ENCODE measurements at places on chromosomes 6 and 20.

GRCh38 chr6:138722425-138723371 is 50.9 kb upstream of the CCDC28A start:
- DNase-seq = peak; percentile 43

DNA sequence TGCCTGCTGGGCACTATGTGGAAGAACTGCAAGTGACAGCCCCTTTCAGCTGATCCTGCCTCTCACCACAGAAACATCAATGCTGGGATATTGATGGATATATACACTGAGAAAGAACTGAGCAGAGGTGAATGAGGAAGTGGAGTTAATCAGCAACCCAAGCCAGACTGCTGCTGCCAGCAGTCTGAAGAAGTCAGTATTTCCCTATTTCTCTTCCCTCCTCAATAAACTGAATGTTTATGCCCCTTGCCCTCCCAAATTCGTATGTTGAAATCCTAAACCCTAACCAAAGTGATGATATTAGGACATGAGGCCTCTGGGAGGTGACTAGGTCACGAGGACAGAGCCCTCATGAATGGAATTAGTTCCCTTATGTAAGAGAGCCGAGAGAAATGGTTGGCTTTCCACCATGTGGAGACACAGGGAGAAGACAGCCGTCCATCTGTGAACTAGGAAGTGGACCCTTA is 76.3 kb downstream of the CDK19 start:
- DNase-seq = peak; percentile 92

- no peak for DNase-seq
These were observed 85.7 kb upstream of the AGPAT4 start for GRCh38 chr6:161359618-161359945.

DNA sequence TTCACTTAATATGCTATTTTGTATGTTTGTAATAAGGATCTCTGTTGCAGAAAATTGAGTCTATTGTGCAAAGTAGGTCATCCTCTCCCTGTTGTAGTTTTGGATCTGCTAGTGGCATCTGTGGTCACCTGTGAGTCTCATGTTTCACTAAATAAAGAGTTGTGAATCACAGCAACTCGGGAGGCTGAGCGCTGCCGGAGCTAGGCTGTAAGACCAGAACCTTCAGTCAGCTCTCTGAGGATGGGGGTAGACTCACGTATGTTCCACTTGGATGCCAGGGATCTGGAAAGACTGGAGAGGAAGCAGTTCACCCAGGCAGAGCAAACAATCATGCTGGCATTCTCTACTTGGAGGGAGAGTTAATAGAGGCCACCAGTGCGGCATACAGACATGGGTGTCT is 187.3 kb upstream of the FOXA2 start:
- no peak for DNase-seq

DNA sequence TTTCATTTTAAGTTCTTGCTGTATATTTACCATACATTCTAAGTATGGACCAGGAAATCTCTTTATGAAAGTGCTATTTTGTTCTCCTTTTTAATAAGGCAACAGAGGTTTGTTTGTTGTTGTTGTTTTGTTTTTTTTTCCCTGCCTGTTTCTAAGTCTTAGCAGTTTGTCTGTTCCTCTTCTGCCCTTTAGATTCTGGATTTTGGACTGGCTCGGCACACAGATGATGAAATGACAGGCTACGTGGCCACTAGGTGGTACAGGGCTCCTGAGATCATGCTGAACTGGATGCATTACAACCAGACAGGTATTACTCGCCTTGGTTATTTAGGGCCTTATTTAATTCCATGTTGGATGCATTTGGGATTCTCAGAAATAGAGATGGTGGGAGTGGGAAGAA is 48.0 kb downstream of the MAPK14 start:
- DNase-seq = peak; percentile 18

DNA sequence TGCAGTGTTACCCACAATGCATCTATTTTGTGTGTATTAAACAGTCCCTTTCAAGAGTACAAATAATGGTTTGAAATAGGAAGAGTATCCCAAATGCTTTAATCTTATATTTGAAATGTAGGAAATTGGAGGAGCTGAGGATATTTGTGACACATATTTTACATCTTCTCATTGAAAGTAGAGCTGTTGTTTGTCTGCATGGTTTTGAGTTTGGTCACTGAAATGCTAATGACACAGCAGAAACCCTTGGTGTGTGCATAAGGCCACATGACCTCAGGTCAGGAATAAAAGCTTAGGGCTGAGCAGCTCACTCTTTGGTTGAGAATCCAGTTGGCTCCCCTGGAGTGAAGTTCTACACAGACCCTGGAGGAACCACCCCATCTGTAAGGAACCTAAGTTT is 49.8 kb downstream of the TPD52L1 start:
- no peak for DNase-seq

GRCh38 chr6:89858041-89858440 is 28.4 kb downstream of the CASP8AP2 start:
- DNase-seq = peak; percentile 43

DNA sequence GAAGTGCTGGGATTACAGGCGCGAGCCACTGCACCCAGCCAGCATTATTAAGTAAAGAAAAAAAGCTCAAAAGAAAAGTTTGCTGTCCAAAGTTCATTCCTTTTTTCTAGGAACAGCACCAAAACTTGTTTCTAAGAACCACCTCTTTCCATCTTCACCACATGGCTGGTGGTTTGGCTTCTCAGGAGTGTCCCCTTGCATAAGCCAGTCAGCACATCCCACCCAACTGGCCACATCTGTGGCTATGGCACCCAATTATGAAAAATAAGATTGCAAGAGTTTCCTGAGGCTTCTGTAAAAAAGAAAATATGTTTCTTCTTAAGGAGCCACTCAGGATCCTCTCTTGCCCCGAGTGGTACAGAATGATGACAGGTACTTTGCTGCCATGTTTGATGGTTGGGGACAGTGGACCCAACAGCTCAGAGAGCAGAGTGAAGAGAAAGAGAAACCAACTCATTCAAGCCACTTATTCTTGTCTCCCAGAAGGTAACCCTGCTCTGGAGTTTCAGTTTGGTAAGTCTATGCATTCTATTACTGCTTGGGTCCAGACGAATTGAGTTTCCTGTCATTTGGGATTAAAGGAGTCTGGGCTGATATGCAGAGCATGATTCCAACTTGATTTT is 65.3 kb downstream of the PSMB1 start:
- DNase-seq = no peak

DNA sequence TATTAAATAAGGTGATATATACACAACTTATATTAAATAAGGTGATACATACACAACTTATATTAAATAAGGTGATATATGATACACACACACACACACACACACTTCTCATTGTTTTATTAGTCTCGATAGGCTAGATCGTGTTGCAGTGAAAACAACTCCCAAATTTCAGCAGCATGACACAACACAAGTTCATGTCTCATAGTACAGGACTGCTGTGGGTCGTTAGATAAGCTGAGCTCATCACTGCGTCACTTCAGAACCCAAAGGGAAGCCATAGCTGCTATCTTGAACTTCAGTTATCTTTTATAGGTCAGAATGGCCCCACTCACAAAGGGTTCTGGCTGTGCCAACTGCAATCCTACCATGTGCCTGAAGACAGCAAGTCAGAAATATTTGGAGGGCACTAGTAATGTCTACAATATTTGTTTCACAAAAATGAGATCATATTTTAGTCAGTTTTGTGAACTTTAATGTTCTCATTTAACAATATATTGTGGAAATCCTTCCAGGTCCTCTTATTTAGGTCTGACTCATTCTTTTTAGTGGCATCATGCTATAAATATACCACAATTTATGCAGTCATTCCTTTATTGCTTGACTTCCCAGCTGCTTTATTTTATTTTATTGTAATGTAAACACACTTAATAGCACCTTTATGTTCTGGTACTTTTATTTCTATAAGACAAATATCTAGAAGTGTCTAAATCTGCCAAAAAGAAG is 290.2 kb downstream of the PHACTR1 start:
- DNase-seq = peak; percentile 53

DNA sequence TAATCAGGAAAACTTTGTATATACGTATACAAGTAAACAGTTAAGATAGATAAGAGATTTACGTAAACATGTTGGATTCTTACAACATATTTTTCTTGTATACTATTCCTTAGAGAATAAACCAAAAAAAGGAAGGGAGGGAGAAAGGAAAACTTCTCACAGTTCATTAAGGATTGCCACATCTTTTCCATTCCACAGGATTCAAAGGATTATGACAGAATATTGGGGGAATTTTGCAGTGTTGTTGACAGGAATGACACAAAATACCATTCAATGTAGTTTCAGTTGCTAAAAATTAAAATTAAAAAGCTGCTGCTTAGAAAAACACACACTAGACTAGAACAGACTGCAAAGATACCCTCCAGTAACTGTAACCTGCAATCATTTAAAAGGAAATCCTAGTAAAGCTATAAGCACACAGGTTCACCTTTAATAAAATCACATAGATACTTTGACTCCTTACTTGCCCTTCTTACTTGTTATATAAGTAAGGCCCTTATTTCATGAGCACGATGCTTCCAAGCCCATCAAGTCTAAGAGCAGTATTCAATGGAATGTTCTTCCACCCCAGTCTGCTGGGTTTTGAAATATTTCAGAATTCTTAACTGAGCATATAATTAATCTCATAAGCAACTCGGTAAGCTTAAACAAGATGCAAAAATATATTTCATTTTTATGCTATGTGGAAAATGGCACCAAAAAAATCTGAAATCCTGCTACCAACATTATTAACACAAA is 107.8 kb downstream of the SMLR1 start:
- DNase-seq = no peak

GRCh38 chr6:36739947-36740817 is 42.6 kb downstream of the RAB44 start:
- DNase-seq = no peak

DNA sequence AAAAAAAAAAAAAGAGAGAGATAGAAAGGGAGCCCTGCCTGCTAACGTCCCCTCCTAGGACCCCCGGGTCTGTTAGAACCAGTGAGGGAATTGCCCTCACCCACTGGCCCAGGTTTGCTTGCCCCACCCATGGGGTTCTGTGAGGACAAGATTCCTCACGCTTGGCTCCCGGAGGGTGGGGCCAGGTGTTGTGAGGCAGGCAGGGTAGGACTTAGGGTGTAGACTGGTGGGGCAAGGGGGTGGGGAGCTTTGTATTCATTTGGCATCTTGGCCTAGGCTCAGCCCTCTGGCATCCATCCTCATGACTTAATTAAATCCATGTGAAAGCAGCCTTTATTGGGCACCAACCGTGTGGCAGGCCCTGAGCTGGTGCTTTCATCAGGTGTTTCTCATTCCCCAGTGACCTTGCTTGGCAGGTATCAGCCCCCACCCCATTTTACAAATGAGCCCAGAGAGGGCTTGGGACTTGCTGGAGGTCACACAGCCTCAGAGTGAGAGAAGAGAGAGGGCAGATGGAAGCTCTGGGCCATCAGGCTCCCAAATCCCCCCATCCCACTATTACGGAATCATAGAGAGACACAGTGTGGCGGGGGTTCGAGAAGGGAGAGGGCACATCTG is 19.0 kb downstream of the RAB44 start:
- no peak for DNase-seq

DNA sequence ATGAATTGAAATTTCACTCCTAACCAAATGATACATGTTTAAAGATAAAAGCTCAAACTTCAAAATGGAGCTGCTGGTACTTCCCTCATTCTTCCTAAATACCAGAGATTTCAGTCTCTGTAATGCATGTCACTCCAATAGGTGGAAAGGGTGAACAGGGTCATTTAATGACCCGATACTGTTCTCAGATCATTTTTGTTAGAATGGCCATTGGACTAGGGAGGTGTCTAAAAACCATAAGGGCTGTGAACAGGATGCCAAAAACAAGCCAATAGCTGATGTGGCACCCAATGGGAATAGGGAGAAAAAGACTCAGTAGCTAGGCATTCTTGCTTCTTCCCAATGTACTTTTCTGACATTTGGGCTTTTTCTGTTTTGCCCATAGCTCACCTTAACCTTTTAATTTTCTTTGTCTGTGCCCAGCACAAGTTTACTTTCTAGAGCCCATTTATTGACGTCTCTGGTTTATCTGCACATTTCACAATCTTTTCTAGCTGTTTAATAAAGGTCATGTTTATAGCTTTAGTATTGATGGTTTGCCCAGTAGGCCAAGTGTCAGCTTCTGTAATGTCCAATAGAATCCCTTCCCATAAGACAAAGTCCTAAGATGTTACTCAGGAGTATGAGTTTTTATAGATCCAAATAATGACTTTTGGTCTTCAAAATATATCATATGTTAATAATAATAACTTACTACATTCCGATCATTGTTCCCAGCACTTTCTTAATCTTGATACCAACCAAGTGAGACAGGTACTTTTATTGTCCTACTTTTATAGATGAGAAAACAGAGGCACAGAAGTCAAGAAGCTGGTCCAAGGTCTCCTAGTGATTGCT is 24.3 kb upstream of the FLRT3 start:
- no peak for DNase-seq

DNA sequence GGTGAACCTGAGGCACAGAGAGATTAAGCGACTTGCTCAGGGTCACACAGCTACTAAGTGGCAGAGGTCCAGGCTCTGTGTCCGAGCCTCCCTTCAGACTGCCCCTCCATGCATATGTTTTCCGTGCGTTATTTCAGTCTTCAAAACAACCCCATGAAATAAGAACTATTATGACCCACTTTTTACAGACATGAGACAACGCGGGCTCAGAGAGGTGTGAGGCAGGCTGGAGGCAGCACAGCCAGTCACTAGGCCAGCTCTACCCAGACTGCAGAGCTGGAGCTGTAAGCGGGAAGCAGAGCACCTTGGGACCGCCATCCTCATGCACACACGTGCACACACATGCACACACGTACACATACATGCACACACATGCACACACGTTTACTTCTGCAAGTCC is 62.3 kb downstream of the PSMG4 start:
- DNase-seq = no peak

DNA sequence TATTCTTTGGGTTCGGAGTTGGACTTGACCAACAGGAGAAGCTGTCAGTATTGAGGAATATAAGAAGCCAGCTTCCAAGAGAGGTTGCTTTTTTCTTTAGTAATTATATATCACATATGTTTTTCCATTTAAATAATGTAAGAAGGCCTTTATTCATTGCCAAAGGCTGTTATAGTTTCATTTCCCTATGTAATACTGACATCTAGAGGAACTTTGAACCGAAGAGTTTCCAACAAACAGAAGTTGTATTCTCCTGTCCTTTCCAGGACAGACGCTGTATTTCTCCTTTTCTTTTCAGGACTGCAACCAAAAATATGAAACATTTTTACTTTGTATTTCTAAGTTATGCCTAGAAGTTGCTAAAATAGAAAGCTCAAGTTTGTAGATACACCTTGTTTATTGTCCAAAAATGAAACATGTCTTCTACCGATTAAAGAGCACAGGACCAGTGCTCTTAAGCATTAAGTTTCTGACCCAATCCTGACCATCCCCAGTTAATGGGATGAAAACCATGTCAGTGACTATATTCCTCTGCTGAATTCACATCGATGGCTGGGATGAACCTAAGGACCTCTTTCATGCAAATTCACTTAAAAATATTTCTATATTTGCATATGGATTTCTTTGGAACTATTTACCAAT is 55.1 kb downstream of the MYLK4 start:
- DNase-seq = peak; percentile 69

- peak; percentile 27 for DNase-seq
These were observed 20.9 kb downstream of the UTRN start for GRCh38 chr6:144305985-144306384.

DNA sequence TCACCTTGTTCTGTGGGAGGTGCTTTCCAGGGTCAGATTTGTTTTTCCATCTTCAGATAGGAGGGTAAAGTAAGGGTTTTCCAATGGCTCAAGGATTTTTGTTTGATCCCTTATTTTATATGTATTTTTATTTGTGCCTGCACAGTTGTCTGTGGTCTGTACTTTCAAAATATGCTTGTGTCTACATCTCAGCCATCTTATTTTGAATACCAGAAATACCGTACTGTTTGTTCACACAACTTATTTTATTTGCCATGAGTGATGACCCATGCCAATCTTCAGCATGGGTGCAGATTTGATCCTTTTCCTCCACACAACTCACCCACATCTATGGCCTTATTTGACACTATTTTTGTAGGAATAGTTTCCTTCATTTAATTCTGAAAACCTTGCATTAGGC is 72.2 kb upstream of the PTCHD4 start:
- no peak for DNase-seq

All from inflammatory macrophage treated with lipopolysaccharide for 4 hours (primary cell).